ENCODE measurements at places on chromosomes 1 and 21.
A peak's percentile ranks its signal among the peaks of the same experiment; 100 is the strongest.

GRCh38 chr1:159911326-159912070 is 11.5 kb upstream of the CFAP45 start:
- no peak for DNase-seq

DNA sequence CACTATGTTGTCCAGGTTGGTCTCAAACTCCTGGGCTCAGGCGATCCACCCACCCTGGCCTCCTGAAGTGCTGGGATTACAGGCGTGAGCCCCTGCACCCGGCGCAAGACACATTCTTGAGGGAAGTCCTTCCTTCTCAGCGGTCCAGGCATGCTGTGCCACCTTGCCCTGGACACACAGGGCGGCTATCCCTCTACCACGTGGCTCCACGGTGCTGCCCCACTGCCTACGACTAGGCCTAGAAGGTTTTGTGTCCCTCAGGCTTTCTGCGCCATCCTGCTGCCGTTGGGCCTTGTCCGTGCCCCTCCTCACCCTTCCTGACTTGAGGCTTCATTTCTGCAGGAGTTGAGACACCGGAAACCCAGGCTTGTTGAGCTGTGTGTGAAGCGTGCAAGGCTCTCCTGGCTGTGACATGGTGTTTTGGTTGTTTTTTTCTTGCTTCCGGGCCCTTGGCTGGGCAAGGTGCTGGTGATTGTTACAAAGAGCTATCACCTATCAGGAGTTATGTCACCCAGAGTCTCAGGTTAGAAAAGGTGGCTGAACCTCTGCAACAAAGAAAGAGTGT is 13.9 kb downstream of the C1orf174 start:
- DNase-seq: no peak

DNA sequence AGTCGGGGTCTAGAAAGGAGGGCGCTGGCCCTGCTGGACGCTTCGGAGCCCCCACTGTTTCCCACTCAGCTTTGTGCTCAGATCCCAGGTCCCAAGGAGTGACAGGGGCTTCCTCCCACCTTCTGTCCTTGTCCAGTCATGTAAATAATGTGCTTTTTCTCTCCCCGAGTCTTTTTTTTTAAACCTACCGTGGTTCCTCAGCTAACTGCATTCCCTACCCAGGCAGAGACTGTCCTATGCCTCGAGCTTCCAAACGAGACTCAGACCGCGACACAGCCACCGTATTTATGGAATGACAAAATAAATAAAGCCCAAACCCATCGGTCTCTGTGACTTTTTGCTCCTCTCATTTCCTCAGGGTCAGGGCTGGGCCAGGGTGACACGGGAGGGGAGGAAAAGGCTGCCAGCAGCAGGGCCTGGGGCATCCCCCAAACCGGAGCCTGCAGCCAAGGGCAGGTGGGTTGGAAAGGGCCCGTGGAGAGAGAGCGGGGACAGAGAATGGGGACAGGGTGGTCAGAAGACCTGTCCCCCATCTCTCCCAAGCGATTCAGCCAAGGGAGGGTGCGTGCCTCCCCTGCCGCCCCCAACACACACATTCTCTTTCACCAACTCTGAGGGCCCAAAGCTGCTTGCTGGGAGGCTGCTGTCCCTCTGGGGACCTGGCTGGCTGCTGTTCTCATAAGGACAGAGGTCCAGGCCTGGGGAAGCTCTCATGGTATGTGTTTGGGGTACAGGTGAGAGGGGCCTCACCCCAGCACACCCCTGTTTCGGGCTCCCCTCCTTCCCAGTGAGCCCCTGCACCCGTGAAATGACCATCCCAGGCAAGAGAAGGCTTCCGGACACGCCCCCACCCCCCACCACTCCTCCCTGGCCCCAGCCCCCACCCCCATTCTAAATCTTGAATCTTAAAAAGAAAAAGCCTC is 55.4 kb downstream of the KCNAB2 start:
- no peak for DNase-seq

DNA sequence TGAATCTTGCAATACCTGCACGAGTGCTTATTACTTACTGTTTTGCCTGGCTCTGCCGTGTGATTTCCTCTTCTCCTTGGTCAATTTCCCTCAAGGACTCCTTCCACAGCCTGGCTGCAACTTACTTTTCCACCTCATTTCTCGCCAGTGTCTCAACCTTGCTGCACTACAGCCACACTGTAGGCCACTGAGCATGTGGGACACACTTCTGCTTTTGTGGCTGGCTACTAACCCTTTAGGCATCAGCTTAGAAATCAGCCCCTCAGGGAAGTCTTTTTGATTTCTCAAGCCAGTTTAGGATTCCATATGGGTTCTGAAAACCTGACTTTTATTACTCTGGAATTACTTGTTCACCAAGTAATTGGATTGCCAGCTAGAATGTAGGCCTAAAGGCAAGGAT is 5.2 kb upstream of the DMRTB1 start:
- peak; percentile 15 for DNase-seq

- DNase-seq: no peak
These were observed 3.2 kb downstream of the IRF2BP2 start for GRCh38 chr1:234606784-234607108.

- DNase-seq: no peak
These were observed 7.6 kb downstream of the HMGCL start for GRCh38 chr1:23817633-23818032.

GRCh38 chr1:157595356-157595755 is 2.5 kb downstream of the FCRL4 start:
- DNase-seq: no peak

DNA sequence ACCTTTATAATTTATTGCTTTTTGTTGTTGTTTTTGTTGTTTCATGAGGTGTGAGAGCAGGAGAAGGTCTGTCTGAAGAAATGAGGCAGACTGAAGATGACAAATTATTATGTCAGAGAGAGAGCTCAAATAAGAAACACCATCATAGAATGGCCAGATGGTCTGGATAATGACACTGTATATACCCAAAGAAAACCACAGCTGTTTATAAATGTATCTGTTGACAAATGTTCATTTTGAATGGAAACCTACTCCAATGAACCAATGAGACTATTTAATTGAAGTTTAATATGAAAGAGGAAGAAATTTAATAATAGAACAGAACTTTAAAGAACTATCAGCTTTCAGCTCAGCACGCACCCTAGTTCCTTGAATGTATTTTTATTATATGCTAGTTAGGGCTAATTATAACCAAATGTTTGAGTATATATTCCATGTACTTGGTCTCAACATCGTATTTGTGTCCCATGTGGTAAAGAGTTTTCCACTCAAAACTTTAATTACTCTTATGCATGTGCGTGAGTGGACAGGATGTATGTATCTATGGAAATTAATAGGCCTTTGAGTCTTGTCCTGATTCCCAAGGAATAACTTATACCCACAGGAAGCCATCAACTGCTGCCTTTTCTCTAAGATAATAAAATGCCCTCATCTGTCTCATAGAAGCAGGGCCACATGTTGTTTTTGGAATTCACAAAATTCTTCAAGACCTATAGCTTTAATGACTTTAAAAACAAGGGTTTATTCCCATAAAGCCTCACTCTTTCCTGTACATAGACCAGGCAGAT is 202.7 kb downstream of the KCNK2 start:
- DNase-seq: no peak

Data from DMS79 treated with DMSO at 0.1 percent for 48 hours (cell line).